ENCODE measurements at places on chromosomes 6 and 20.

GRCh38 chr6:3356056-3356823 lies 97.5 kb downstream of the PSMG4 start:
- DNase-seq: peak; percentile 49

- no peak for DNase-seq
Observed at GRCh38 chr20:8948442-8949020, 120.4 kb upstream of the PLCB4 start.

- DNase-seq: no peak
Observed at GRCh38 chr6:46116289-46116688, 13.5 kb upstream of the ENPP4 start.

DNA sequence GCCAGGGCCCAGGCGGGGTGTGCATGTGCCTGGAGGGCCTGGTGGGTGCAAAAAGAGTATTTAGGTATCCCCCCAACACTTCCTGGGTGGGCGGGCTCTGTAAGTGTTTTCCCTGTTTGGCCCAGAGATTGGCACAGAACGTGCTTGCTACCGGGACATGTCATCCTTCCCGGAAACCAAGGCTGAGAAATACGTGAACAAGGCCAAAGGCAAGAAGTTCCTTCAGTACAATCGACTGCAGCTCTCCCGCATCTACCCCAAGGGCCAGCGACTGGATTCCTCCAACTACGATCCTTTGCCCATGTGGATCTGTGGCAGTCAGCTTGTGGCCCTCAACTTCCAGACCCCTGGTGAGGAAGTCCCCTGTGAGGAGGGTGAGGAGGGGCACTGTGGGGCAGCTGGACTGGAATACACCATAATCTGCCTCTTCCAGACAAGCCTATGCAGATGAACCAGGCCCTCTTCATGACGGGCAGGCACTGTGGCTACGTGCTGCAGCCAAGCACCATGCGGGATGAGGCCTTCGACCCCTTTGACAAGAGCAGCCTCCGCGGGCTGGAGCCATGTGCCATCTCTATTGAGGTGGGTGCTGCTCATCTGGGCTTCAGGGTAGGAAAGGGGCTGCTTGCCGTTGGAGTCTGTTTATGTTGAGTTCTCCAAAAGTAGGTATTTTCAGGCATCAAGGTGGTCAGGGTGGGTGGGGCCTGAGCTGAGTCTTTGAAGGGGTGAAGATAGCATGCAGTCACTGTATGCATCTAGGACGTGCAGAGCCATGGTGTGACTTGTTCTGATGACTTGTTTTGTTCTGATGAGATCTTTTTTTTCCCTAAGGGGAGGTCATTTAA lies 35.2 kb downstream of the PLCG1 start:
- peak; percentile 33 for DNase-seq

DNA sequence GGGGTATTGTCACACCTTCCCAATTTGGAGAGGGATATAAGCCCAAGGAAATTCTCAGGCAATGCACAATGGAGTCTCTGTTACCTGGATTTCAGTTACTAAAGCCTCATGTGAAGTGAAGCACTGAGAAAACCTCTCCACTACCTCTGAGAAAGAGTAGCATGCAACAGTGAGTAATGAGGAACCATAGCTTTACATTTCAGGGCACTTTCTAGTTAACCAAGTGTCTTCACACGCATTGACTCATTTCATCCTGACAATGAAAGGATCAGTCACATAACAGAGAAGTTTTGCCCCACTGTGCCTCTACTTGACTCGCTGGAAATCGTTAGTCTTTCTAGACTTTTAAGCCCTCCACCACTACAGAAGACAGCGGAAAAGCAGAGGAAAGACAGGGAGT lies 86.2 kb upstream of the ARID1B start:
- no peak for DNase-seq

DNA sequence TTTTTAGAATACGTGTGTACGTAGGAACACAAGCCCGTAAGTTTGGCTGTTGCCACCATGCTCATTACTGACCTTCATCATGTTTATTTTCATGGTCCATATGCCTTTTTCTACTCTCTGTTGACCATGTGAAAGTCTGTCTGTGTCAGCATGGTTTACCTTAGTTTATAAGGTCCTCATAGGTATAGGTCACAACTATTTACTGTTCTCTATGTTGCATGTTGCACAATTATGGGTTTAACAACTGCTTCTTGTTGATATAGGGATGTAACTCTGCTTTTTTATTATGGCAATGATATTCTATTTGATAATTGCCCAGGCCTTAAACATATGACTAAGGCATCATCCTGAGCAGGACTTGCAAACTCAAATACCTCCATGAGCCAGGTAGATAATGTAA lies 13.4 kb upstream of the RANBP9 start:
- no peak for DNase-seq

DNA sequence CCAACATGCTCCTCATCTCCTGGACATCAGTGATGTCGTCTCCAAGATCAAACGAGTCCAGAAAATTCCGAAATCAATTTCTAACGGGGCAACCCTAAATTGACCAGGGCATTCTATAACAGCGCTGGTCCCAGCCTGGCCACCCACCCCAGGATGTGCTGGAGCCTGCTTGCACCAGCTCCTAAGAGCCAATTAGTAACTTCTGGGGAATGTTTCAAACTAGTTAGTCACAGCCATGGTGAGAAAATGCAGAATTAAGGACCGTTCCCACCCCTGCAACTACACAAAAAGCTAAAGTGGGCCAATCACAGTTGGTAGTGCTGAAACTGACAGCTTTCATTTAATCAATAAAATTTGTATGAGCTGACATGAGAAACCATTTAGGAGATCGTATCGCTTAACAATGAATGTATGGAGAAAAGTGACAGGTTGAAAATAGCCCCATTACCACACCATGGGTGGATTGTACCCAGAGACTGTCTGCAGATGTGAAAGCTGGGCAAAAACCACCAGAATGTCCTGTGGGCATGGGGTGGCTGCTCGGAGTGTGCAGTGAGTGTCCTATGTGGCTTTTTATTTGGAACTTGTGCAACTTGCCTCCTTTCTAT lies 165.7 kb upstream of the AFDN start:
- DNase-seq: no peak

DNA sequence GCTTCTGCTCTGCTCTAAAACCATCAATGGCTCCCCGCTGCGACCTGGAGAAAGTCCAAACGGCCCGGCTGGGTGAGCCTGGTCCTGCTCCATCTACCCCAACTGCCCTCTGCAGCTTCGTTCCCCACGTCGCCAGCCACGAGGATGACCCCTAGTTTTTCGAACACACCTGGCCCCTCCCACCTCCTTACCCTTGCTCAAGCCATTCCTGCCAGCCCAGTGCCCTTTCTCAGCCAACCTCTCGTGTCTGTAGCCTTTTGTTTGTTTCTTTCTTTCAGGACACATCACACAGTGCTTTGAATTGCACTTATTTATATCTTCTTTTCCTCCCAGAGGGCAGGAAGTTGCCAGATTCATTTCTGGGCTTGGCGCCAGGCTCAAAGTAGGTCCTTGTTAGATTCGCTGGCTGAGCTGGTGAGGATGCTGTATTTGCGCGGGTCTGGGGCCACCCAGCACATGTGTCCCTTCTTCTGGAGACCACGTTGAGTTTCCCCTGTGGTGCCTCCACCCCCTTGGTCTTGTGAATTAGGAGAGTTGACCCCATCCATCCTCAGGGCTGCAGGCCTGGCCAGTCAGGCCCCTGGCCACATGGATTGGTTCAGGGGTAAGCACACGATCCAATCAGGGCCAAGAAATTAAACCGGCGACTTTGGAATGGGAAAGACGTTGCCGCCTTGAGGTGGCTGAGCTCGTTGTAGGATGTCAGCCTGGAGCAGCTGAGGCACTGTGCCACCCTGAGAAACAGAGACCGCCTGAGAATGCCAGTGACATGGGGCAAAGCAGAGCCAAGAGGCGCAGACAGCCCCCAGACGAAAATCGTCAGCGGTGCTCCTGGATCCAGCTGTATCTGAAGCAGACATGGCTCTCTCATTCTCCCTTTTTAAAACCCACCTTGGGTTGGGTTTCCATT lies 156.0 kb downstream of the CEBPB start:
- peak; percentile 93 for DNase-seq

All from fibroblast of pulmonary artery (primary cell).